ENCODE measurements at places on chromosomes 3 and 15. TPM values are rescaled to one million over a fixed set of nuclear protein-coding genes. Genes with fewer than 3 reads are reported as not detected.

GRCh38 chr15:58497046-58497785 is 65.4 kb downstream of the LIPC start:
- no peaks in the 10 kb centered on the region for H3K36me3 ChIP-seq
- no peaks in the 10 kb centered on the region for H3K27me3 ChIP-seq
- no peak overlapping the region for H3K27ac ChIP-seq
- no peak for DNase-seq
- no peak overlapping the region for H3K4me3 ChIP-seq

DNA sequence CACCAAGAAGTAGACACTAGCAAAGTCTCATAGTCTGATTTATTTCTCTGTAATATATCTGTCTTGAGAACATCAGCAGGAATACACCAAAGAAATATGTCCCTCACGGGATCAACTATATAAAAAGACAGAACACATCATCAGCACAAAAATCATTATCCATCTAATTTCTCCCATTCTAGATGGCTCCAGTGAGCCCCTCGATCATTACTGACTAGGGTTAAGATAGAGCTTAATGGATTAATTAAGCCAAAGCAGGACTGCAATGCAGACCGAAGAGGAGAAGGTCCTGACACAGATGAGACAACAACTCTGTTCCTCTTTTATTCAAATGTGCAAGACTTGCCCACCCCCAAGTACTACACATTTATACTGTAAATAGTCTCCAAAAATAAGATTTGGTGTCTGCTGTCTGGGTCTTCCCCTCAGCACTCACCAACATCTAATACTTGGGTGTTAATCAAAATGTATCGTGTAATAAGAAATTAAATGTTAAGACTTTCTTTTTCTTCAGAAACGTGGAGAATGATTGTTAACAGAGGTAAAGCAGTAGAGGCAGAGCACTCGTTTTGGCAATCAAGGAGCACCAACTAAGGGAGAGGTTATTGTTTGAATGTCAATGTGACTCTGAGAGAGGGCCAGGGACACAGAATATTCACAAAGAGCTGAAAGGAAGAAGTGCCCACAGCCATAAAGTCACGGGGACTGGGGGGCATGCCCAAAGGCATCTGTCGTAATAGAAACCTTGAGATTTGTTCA is 133.6 kb downstream of the TIGIT start:
- no peaks in the 10 kb centered on the region for H3K27me3 ChIP-seq
- H3K4me1 ChIP-seq, result no peaks in the 10 kb centered on the region
- DNase-seq, result no peak
- no peak overlapping the region for H3K4me3 ChIP-seq
- H3K36me3 ChIP-seq, result no peaks in the 10 kb centered on the region

DNA sequence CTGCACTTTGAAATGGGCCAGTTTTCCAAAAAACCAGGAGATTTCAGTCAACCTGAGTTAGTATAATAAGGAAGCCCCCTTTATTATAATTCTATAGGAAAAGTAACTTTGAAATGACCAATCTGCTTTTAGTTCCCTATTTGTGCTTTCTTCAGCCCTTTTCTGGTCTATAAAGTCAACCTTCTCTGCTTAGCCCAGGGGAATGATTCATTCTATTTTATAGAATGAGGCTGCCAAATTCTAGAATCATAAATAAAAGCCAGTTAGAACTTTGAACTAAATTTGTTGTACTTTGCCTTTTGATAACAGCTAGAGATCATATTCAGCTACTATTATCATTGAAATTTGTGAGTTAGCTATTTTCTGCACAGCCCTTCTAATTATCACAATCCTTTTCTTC is 24.7 kb downstream of the CIP2A start:
- DNase-seq, result no peak
- no peaks in the 10 kb centered on the region for H3K27me3 ChIP-seq
- H3K4me1 ChIP-seq, result no peaks in the 10 kb centered on the region
- H3K36me3 ChIP-seq, result no peaks in the 10 kb centered on the region
- no peak overlapping the region for H3K4me3 ChIP-seq
- H3K27ac ChIP-seq, result no peak overlapping the region

DNA sequence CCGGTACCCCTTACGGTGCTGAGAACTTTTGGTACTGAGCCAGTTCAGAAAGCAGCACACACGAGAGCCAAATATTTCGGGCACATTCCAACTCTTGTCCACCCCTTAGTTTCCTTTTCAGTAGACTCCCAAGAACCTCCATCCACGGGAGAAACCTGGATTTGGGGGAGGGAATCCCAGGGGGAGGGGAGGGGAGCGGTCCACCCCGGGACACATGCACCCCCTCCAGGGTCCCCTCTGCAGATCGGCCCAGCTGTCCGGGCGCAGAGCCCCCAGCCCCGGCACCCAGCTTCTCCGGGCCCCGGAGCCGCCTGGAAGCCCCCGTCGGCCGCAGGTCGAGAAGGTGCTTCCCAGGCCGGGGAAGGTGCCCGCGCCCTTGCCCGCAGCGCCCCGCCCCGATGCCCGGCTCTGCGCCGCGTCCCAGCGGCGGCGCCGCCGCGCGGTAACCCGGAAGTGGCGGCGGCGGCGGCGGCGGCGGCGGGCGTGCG is 455 bp upstream of the ABHD17C start:
- no peaks in the 10 kb centered on the region for H3K27me3 ChIP-seq
- peak overlapping the region; percentile 76 for H3K27ac ChIP-seq
- no peak for DNase-seq
- H3K4me3 ChIP-seq, result peak overlapping the region; percentile 84
- H3K36me3 ChIP-seq, result no peaks in the 10 kb centered on the region

PCSK6 gene
- polyA plus RNA-seq, result 3.5 TPM

Data from keratinocyte (primary cell).